T-helper 22 cell (primary cell): ENCODE measurements at places on chromosomes 13 and 19.

DNA sequence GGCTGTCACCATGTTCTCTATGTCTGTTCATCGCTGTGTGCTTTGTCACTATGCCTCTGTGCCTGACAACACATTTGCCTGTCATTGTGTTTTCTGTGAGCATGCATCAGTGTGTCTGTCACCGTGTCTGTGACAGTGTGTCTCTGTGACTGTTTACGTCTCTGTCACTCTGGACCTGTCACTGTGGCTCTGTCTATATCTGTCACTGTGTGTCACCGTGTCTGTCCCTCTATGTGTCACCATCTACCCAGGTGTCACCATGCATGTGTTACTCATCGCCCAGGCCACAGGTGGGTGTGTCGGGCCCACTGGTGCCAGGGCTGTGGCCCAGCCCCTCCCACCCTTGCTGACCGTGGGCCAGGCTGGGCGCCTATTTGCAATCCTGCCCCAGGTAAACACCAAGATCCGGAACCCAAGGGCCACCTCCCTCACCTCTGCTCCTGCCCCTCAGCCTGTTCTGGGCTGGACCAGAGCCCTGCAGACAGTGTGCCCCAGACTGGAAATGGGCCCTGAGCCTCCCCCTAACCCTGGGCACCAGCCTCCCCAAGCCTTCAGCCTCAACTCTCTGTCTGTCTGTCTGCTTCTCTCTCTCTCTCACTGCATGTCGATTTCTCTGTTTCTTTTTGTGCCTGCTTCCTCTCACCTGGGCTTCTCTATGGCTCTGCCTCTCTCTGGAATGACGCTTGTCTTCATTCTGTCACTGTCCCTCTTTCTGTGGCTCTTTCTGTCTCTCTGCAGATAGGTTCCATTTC, 7.7 kb downstream of the IRF2BP1 start:
- no peak for DNase-seq

DNA sequence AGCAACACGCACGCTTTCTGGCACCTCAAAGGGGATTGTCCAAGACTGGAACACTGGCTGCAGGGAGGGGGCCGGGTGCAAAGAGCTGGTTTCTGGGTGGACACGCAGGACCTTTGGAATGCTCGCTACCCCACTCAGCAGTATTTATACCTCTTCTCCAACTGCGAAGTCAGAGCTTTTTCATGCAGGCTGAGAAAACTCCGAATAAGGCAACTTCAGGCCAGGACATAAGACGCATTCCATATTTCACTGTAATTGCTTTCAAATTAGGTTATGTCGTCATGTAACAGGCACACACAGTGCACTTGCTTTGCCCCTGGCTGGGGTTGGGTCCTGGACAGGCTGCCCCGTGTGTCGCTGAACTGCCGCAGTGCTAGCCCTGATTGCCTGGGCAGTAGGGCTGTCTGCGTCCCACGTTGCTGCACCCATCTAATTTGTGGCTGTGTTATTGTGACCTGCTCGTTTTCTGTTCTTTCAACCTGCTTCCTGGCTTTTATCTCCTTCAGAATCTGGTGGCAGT, 44.5 kb downstream of the ACTN4 start:
- no peak for DNase-seq

DNA sequence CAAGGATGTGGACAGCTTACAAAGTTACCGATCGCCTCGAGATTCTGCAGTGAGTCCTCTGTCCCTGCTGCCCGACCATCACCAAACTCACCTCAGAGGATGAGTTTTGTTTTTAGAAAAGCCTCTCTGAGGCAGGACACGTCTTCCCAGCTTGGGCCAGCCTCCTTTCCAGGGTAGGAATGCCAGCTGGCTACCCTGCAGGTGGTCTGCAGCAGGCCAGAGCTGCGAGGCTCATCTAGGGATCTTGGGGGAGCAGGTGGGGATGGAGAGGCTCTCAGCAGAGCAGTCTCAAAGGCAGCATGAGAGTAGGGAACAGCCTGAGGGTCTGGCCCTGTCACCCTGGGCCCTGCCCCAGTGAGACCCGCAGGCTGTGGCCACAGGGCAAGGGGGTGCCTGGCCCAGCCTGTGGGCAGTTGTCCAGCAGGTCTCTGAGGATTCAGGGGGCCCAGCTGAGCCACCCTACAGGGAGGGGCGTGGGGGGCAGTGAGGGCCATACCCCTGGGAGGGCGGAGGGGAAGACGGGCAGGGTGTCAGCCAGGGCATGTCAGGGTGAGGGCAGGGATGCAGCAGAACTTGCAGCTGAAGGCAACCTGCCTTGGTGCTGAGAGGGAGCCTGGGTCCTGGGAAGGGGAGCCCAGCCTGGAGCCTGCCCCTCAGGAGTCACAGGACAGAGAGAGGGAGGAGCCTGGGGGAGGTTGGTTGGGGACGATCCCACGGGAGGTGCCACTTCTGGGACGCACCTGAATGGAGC, 57.3 kb upstream of the TPM4 start:
- no peak for DNase-seq

GRCh38 chr13:48625413-48626076, 28.2 kb upstream of the CYSLTR2 start:
- DNase-seq, result no peak

DNA sequence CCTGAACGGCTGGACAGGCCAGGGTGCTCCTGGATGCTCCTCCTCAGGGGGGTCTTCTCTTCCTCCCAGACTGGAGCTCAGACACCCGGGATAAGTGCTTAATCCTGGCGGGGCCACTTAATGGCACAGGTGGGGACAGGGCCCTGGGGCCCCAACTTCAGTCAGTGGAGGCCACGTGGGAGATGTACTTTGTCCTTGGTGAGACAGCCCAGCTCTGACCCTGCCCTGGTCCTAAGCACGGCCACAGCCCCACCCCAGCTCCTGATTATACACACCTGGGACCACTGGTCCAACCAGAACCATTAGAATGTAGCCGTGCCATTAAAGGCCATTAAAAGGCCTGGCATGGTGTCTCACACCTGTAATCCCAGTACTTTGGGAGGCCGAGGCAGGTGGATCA, 7.8 kb downstream of the PPP1R14A start:
- DNase-seq, result no peak

- DNase-seq, result no peak
These were observed 19.3 kb downstream of the HCN2 start for GRCh38 chr19:609004-609346.

GRCh38 chr19:46620716-46621115, 4.2 kb downstream of the PTGIR start:
- DNase-seq, result no peak

GRCh38 chr19:18782559-18783225, 8.4 kb downstream of the COMP start:
- DNase-seq, result no peak

GRCh38 chr13:113845723-113846635, 17.9 kb downstream of the GAS6 start:
- DNase-seq, result no peak

GRCh38 chr19:40740747-40741146, 9.5 kb downstream of the ACTMAP start:
- no peak for DNase-seq

GRCh38 chr13:21929400-21929799, 258.5 kb downstream of the FGF9 start:
- DNase-seq, result no peak

DNA sequence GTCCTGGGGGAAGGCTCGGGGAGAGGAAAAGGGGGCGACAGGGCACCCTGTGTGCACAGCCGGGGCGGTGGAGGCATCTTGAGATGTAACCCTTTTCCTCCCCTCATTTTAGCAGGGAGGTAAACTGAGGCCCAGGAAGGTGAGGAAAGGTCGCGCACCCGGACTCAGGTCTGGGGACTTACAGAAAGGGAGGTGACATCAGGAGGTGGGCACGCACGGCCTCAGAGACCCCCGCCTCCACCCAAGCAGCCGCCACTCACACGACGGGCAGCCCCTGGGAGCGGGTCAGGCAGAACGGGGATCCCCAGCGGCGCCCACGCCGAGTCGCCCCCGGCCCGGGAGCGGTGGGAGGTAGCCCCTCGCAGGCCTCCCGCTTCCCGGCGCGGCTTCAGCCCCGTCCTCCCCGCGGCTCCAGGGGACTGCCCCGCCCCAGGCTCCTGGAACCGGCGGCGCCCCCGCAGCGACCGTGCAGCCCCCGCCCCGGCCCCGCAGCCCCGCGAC, 477 bp downstream of the PIP5K1C start:
- DNase-seq, result no peak

GRCh38 chr13:80603351-80603750, 262.4 kb upstream of the SPRY2 start:
- no peak for DNase-seq

- DNase-seq, result no peak
These were observed 77.9 kb downstream of the GNG7 start for GRCh38 chr19:2624537-2625091.

- no peak for DNase-seq
These were observed 65.4 kb upstream of the ATXN8OS start for GRCh38 chr13:70042193-70042592.

DNA sequence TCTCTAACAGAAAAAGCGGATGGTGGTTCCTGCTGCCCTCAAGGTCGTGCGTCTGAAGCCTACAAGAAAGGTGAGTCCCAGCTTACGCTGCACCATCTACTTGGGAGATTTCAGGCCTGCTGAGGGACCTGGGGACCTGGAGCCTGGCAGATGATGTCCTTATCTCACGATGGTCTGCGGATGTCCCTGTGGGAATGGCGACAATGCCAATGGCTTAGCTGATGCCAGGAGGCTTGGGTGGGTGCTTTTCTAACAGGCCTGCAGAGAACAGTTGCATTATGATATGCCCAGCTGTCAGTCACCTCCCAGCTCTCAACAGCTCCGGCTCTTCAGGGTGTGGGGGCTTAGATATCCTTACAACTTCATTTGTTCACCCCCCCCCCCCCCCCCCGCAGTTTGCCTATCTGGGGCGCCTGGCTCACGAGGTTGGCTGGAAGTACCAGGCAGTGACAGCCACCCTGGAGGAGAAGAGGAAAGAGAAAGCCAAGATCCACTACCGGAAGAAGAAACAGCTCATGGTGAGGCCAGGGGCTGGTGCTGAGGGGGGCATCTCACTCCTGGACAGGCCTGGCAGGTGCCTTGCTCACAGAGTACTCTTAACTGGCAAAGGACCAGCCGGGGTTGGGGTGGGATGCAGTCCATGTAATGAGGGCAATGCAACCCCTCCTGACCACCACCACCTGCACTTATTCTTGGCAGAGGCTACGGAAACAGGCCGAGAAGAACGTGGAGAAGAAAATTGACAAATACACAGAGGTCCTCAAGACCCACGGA, 3.8 kb downstream of the RPL13A start:
- DNase-seq, result no peak

GRCh38 chr13:20192158-20192835, 441 bp downstream of the GJB2 start:
- no peak for DNase-seq

GRCh38 chr13:74301258-74301935, 167.2 kb upstream of the KLF12 start:
- no peak for DNase-seq

GRCh38 chr19:34732612-34733211, 1.3 kb upstream of the ZNF181 start:
- DNase-seq, result no peak

GRCh38 chr13:40813667-40814454, 24.4 kb downstream of the SLC25A15 start:
- no peak for DNase-seq

DNA sequence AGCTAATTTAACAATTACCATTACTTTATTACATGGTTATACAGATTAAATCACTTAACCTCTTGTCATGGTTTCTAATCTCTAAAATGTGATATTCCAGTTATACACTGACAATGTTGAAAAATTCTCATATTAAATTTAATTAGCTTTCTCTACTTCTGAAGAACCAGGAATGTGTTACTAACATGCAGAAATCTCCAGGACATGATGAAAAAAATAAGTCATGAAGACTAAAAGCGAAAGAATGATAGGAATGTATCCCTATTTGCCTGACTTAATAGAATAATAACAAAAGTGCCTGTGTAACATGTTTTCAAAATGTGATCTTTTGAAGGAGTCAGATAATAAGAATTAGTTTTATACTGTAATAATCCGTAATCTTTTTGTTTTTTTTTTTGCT, 2823.7 kb upstream of the PCDH20 start:
- no peak for DNase-seq

GRCh38 chr13:41694545-41695301, 237.4 kb downstream of the RGCC start:
- DNase-seq, result no peak

DNA sequence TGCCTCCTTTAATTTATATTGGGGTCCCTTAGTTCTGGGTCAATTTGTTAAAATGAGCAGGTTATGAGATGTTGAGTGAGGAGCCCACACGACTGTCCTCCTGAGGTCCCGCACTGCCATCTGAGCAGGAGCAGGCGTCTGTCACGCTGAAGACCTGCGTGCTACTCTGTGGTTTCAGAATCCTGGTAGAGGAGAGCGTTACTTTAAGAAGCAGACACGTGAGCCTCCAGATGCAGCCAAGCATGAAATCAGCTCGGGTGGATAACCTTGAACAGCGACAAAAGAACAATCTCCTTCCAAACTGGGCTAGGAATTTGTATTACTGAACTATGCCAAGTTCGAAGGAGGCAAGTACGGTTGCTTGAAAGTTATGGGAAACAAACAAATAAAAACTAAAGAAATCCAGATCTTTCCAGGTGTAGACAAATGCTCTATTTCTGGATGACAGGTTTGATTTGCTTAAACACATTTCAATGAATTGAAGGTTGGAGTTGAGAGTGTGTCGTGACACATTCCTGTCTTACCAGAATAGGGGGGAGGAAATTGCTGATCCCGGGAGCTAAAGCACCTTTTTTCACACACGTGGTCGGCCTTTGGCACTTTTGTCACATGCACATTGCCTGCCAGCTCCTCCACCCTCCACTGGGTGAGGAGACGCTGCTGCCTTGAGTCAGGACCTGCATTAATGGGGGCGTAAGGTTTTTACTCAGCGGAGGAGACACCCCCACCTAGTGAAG, 945.5 kb upstream of the SLC10A2 start:
- no peak for DNase-seq

DNA sequence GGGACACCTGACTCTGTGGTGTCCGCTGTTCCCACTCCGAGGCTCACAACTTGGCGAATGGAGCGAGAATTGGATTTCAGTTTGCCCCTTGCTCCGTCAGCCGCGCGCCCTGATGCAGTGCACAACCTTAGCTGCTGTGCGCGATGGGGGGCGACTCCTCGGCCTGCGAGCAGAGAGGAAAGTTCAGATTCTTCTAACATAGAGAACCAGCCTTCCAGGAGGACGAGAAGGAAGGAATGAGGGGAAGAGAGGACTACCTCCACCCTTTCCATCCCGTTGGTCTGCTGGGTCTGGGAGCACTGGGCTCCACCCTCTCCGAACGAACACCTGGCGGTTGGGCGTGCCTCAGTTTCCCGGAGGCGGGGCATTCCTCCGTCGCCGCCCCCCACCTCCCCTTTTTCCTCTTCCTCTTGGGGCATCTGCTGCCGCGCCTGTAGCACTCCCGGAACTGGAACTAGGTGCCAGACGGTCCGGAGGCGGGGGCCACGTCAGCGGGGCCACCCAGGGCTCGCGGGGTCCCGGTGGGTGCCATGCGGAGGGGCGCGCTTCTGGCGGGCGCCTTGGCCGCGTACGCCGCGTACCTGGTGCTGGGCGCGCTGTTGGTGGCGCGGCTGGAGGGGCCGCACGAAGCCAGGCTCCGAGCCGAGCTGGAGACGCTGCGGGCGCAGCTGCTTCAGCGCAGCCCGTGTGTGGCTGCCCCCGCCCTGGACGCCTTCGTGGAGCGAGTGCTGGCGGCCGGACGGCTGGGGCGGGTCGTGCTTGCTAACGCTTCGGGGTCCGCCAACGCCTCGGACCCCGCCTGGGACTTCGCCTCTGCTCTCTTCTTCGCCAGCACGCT, at the start of gene KCNK6:
TSS of gene KCNK6 (plus strand) at position 425 of the 838 bp plus-strand sequence. CDS start at position 531, 106 bp downstream.
- peak; percentile 28 for DNase-seq

GRCh38 chr19:7468840-7469239, 20.0 kb downstream of the PEX11G start:
- no peak for DNase-seq
